ENCODE measurements at places on chromosomes 2 and 18. TPM values are rescaled to one million over a fixed set of nuclear protein-coding genes. Genes with fewer than 3 reads are reported as not detected.

PSMA8 gene
- not detected for total RNA-seq

DNER gene
- total RNA-seq = 1.3 TPM

CHRND gene
- not detected for total RNA-seq

SP5 gene
- total RNA-seq = not detected

EFHD1 gene
- 4.0 TPM for total RNA-seq

EHBP1 gene
- 45.8 TPM for total RNA-seq

DSC2 gene
- total RNA-seq = 8.9 TPM

Data from body of pancreas (tissue), 4 donors.